Activated CD8-positive, alpha-beta memory T cell treated with anti-CD3 and anti-CD28 coated beads for 36 hours (primary cell): ENCODE measurements at places on chromosomes 16 and 17. TPM values are rescaled to one million over a fixed set of nuclear protein-coding genes. Genes with fewer than 3 reads are reported as not detected.

Gene ALOX15B
- not detected for total RNA-seq

Gene ZFP3
- total RNA-seq: 2.7 TPM

Gene HS3ST3A1
- 0.08 TPM for total RNA-seq

Gene ASGR2
- total RNA-seq: not detected

Gene NPIPB6
- 1.1 TPM for total RNA-seq

Gene PYY
- not detected for total RNA-seq

Gene CDYL2
- 31.6 TPM for total RNA-seq

Gene KRTAP16-1
- not detected for total RNA-seq

Gene C17orf113
- total RNA-seq: 0.08 TPM

Gene TMC5
- not detected for total RNA-seq

Gene MSL1
- 84.8 TPM for total RNA-seq

Gene PRSS21
- total RNA-seq: 11.1 TPM

Gene TM4SF5
- not detected for total RNA-seq

Gene STX1B
- 0.15 TPM for total RNA-seq

Gene TPSD1
- total RNA-seq: not detected

Gene CPNE7
- 7.0 TPM for total RNA-seq

Gene SSTR5
- not detected for total RNA-seq

Gene KCNG4
- total RNA-seq: not detected

Gene NUDT7
- 4.6 TPM for total RNA-seq

Gene HOXB9
- 5.1 TPM for total RNA-seq

Gene SPATA32
- total RNA-seq: 0.25 TPM

Gene PMM2
- total RNA-seq: 54.6 TPM

Gene FAAP100
- 50.6 TPM for total RNA-seq

Gene SYT17
- not detected for total RNA-seq

Gene DLX4
- total RNA-seq: 0.67 TPM

Gene PRAC2
- total RNA-seq: not detected

Gene SRL
- not detected for total RNA-seq

Gene PRSS27
- 1.4 TPM for total RNA-seq
